Pons (tissue), 1 donor: ENCODE measurements at places on chromosomes 5 and 9.

DNA sequence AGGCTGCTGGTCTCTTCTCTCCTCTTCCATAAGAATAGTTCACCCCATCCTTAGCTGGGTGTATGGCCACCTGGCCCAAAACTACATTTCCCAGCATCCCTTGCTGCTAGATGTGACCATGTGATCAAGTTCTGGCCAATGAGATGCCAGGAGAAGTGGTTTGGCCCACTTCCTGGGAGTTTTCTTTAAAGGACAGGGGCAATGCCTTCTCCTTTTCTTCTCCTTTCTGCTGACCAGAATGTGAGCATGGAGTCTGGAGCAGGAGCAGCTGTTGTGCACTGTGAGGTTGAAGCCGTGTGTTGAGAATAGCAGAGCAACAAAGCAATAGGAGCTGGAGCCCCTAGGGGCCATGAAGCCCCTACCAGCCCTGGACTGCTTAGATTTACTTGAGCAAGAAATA is 36.8 kb downstream of the C9orf50 start:
- peak; percentile 78 for DNase-seq

GRCh38 chr5:17190799-17191391 is 26.5 kb upstream of the BASP1 start:
- DNase-seq: no peak

- DNase-seq: no peak
Measured at GRCh38 chr9:8783941-8784340, 984.4 kb upstream of the DMAC1 start.

GRCh38 chr9:14482856-14483255 is 168.9 kb upstream of the NFIB start:
- no peak for DNase-seq
